Lung (tissue), 17 donors: ENCODE measurements at places on chromosomes 3 and 15. TPM values are rescaled to one million over a fixed set of nuclear protein-coding genes. Genes with fewer than 3 reads are reported as not detected.

Gene MCF2L2
- polyA plus RNA-seq, result 0.59 TPM

Gene GNAT1
- 0.16 TPM for polyA plus RNA-seq

Gene GPR160
- 22.7 TPM for polyA plus RNA-seq

Gene CFAP20DC
- 0.47 TPM for polyA plus RNA-seq

Gene ANXA2
- polyA plus RNA-seq, result 1,147 TPM

Gene PAQR9
- not detected for polyA plus RNA-seq

Gene ATP2C1
- 52.4 TPM for polyA plus RNA-seq

Gene TMEM266
- 1.6 TPM for polyA plus RNA-seq

Gene FBXO40
- not detected for polyA plus RNA-seq

Gene TPRG1
- 8.3 TPM for polyA plus RNA-seq

Gene BFSP2
- 0.35 TPM for polyA plus RNA-seq

Gene PRR20G
- polyA plus RNA-seq, result 0.05 TPM

Gene CA12
- polyA plus RNA-seq, result 3.1 TPM

Gene EID1
- 82.7 TPM for polyA plus RNA-seq

Gene ADGRG7
- not detected for polyA plus RNA-seq

Gene SLC22A13
- 0.08 TPM for polyA plus RNA-seq

Gene AMOTL2
- polyA plus RNA-seq, result 30.1 TPM

Gene PATL2
- polyA plus RNA-seq, result 4.8 TPM

Gene MYO5C
- polyA plus RNA-seq, result 15.5 TPM

Gene RARB
- polyA plus RNA-seq, result 1.5 TPM
